Neural cell (in vitro differentiated cells): ENCODE measurements at places on chromosomes 6 and 20. TPM values are rescaled to one million over a fixed set of nuclear protein-coding genes. Genes with fewer than 3 reads are reported as not detected.

SNAI1 gene
- 0.31 TPM in 1 of 2 replicates, not detected in the other for polyA plus RNA-seq

LGSN gene
- polyA plus RNA-seq = not detected in 2 replicates

TSBP1 gene
- polyA plus RNA-seq = not detected in 2 replicates

C6orf58 gene
- 0.52 and 0.97 TPM in 2 replicates for polyA plus RNA-seq

COL11A2 gene
- polyA plus RNA-seq = 9.8 and 20.2 TPM in 2 replicates
